ENCODE measurements at places on chromosomes 11 and 22.

DNA sequence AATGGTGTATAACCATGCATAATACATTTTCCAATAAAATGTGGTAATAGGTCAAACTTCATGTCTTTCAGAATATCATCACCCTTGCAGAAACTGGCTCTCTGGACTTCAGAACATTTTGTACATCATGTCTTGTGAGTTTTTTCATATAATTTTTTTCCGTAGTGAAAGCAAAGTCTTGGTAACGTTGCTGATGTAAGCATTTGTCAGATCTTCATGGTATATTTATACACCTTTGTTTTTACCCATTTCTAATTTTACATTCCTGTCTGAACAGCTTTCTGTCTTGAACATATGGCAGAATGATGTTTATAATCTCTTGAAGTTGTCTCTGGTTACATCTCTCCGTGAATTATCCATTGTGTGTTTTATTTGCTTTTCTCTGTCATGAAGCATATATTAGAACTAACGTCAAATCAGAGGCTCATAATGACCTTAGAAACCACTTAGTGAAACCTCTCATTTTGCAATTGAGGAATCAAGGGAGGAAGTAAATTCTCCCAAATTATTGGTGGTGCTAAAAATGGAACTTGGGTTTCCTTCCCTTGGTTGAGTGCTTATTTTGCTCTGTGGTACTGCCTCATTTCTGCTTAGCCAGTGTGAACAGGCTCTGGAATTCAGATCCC lies 37.4 kb downstream of the CSRP3 start:
- no peak for DNase-seq

DNA sequence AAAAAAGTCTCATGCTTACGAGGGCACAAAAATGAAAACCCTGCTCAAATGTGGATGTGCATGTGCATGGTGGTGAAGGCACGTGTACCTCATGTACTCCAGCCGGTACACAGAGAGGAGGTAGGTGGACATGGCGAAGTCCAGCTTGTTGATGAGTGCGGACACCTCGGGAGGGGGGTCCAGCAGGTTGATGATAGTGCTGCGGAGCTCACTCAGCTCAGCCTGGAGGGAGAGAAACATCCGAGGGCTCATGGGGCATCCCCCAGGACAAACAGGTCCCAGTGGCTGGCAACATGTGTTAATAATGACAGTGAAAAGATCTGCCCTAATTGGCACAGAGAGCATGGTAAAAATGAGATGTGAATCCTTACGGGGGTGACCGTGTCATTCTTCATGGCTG lies 9.2 kb upstream of the SERPIND1 start:
- DNase-seq, result no peak

DNA sequence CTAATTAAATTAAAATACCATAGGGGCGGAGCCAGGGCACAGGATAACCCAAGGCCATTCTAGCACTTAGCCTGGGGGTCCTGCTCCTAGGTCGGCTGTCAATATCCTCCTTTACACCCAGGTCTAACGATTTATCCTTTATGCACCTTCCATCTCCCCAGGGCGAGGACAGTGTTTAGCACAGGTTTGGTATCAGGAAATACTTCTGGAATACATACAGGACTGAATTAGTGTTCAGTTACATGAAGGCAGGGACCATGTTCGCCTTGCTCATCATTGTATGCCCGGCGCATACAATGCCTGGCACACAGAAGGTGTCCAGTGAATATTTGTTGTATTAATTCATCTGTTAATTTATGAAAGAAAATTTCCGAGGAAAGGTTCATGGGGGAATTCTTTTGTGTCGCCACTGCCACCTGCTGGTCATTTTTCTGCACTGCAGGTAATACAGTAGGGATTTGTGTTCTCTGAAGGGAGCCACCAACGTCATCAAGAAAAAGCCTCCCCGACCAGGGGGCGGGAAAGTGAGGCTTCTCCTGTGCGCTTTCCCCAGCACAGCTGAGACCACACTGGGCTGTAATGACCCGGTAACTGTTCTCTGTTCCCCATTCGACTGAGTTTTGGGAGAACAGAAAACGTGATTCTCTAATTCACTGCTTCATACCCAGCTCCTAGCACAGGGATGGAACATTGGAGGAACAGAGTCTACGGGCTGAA lies 68.7 kb upstream of the ASPHD2 start:
- peak; percentile 66 for DNase-seq

GRCh38 chr11:46906609-46907041 lies 11.7 kb downstream of the LRP4 start:
- DNase-seq, result no peak

GRCh38 chr11:66336234-66337102 lies at the start of gene RIN1:
Gene RIN1, minus strand, starts transcription at chr11:66336434. Its CDS starts 32 bp downstream, at chr11:66336402.
- DNase-seq, result peak; percentile 63

DNA sequence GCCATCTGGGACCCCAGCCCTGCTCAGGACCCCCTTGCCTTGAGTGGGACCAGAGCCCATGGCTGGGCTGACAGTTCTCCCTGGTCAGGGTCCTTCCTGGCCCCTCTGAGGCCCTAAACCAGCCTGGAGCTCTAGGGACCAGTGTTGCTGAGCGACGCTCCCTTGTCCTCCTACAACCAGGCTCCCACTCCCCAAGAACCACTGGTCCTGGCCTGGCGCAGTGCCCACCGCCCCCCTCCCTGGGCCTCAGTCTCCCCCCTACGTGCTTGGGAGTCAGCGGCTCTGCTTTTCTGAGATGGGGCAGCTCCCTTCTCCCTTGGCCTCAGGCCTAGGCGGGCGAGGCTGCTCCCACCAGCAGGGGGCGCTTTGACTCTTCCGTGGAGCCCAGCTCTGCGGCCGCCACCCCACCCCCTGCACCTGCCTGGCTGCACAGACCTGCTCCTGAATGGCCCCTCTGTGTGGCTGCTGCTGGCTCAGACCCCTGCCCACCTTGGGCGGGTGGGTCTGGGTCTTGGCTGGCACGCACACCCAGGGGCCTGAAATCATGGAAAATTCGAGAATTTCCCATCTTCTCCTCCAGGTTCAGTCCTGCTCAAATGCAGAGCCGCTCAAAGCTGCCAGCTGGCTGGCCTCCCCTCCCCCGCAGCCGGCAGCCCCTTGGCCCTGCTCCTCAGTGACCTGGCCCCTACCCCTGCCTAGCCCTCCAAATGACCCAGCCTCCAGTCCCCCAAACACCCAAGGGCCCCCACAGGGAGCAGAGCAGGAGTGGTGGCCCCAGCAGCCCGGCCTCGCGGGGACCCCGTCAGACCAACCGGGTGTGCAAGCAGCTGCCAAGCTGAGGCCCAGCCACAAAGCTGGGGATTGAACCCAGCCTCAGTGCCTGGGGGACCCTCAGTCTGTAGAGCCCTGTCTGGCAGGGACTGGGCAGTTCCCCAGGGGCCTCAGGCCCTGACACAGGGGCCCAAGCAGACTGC lies 9.1 kb downstream of the PRR33 start:
- peak; percentile 79 for DNase-seq

DNA sequence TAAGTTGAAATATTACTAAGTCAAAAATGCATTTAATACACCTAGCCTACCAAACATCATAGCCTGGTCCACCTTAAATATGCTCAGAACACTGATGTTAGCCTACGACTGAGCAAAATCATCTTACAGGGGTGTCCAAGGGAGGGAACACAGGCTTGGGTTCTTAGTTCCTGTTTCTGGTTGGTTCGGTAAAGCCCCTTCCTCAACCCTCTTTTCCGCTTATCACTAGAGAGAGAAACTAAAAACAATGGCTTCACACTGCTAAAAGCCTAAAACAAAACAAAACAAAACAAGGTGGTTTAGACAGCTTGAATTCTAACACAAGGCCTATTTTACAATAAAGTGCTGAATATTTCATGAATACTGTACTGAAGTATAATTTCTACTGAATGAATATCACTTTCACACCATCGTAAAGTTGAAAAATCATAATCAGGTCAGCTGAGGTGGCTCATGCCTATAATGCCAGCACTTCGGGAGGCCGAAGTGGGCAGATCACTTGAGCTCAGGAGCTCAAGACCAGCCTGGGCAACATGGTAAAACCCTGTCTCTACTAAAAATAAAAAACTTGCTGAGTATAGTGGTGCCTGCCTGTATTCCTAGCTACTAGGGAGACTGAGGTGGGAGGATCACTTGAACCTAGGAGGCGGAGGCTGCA lies 118.0 kb downstream of the SIK3 start:
- no peak for DNase-seq

DNA sequence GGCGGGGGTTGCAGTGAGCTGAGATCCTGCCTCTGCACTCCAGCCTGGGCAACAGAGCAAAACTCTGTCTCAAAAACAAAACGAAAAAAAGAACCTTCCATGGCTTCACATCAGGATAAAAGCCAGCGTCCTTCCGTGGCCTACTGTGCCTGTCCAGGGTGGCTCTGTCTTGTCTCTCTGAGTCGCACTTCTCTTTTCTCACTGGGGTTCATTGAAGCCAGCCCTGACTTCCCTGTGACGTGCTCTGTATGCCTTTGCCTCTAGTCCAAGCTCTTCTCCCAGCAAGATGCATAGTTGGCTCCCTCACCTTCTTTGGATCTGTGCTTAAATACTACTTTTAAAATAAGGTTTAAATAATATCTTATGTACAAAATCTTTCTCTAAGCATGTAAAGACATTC lies 11.6 kb downstream of the ATXN10 start:
- DNase-seq, result no peak

DNA sequence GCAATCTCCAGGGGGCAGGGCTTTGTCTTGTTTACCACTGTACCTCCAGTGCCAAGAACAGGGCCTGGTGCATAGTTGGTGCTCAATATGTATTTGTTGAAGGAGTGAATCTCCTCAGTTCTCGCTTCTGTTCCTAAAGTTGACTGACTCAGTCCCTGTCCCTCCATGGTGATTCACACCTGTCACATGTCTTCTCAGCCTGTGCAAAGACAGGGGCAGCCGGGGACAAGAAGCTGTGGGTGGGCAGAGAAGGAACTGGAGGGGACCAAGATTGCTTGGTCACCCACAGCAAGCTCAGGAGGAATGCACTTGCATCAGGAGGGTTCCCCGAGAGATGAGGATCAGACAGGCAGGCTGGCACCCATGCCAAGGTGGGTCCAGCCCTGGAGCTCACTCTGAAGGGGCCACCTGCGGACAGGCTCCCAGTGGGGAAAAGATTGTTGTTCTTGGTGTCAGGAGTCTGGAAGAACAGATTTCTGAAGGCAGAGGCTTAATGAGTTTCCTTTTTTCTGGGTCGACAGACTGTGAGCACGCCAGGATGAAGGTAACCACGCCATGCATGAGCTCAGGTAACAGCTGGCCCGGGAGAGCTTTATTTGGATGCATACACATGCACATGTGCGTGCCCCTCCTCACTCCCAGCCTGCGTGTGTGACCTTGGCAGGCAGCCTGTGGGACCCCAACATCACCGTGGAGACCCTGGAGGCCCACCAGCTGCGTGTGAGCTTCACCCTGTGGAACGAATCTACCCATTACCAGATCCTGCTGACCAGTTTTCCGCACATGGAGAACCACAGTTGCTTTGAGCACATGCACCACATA lies 16.9 kb downstream of the IL17RA start:
- no peak for DNase-seq

DNA sequence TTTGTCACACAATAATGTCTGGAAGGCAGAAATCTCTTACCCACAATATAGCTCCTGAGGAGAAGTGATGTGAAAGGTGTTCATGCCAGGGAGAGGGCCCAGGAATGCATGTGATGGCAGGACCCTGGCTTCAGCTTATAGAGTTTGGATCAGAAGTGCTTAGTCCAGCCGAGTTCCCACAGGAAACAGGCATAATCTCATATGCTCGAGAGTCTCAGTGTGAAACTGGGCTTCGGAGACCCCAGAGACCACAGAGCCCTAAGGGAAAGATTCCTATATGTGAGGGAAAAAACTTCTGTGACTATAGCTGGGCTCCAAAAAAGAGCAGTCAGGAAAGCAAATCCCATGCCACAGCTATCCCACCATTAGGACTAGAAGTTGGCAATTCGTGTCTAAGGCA lies at the start of gene OR52N5:
OR52N5 (minus strand) TSS at position 101 of the 400 bp plus-strand sequence. CDS start 4,721 bp downstream, outside the sequence.
- DNase-seq, result no peak

Data from activated naive CD4-positive, alpha-beta T cell treated with Interleukin-2 at 50 U/mL for 16 hours (primary cell).